ENCODE measurements at places on chromosomes 6 and 20.

GRCh38 chr6:49198015-49198414 lies 265.0 kb downstream of the MMUT start:
- DNase-seq = no peak

DNA sequence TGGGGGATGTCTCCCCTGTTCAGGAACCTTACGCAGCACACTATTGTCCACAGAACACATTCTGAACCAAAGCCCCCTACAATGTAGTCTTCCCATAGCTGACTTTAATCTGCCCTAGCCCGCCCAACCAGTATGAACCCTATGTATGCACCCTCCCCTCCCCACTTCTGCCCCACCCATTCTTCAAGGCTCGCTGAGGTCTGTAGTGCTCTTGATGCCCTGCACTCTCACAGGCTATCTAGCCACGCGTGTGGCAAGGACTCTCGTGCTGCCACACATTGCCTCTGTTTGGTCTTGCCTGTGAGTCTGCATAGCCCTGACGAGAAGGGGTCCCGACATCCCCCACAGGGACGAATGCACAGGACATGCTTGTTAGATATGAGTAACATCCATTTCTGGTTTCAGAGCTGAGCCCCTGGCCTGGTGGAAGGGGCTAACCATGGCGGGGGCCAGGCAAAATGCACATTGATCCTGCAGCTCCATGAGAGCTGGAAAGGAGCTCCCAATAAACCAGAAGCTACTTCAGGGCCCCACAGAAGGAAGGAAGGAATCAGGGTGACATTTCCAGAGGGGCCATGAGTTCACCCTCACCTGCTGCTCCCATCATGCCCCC lies 22.6 kb downstream of the MOCS1 start:
- DNase-seq = no peak

DNA sequence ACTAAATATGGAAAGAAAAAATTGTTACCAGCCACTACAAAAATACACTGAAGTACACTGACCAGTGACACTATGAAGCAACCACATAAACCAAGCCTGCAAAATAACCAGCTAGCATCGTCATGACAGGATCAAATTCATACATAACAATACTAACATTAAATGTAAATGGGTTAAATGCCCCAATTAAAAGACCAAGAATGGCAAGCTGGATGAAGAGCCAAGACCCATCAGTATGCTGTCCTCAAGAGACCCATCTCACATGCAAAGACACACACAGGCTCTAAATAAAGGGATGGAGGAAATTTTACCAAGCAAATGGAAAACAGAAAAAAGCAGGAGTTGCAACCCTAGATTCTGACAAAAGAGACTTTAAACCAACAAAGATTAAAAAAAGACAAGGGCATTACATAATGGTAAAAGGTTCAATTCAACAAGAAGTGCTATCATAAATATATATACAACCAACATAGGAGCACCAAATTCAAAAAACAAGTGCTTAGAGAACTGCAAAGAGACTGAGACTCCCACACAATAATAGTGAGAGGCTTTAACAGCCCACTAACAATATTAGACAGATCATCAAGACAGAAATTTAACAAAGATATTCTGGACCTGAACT lies 104.8 kb downstream of the HACE1 start:
- no peak for DNase-seq

GRCh38 chr20:10508060-10508459 lies 73.0 kb downstream of the SLX4IP start:
- peak; percentile 56 for DNase-seq

DNA sequence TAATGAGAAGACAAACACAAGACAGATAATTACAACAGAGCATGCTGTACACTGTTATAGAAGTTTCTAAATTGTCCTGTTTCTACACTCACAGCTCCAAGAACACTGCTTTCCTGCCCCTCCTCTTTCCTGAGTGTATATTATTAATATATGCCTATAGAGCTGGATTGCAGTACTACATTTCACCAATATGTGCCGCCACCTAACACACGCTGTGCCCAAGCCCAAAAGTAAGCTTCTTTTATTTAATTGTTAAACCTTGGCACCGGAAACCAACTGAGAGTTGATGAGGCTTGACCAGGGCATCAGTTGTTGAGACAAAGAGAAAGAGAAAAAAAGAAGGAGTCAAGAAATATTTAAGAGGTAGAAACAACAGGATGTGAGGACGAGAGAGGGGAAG lies 16.0 kb upstream of the PTPRT start:
- DNase-seq = no peak

DNA sequence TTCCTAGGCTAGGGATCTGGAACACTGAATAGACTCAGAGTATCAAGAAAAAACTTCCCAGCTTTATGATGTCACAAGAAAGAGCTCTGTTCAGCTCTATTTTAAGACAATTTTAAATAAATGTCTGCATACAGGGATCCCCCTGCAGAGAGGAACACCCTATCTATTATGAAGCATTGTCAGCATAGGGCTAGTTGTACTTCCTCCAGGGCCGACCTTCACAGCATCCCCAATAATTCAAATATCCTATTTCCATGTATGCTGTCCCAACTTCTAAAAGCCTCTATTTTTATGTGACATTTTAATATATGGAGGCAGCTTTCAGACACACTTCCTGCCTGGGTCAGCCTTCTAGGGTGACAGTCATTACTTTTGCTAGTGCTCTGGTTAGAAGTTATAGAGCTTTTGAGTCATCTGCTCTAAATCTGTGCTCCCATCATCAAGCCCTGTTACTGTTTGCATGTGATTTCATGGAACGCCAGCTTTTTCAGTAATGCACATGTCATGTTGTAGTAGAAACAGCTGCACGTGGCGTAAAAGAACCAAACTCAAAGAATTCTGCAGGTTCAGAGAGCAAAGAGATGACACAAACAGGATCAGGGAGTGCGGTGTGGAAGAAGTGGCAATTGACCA lies 189.2 kb downstream of the ADGB start:
- no peak for DNase-seq

DNA sequence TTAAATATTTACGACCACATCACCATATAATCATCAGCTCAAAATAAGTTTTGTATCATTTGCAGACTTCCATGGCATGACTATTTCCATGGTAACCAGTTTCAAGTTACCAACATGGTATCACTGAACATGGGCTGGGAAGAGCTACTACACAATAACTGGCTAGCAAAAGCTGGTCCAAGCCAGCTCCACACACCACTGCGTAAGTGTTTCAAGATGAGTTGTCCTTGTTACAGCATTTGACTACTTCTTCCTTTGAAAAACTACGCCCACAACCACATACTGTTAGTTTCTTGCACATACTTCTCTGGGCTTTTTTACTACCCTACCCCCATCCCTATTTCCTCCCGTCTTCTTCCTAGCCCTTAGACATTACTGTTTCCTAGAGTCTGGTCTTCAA lies 8.5 kb downstream of the CD164 start:
- DNase-seq = no peak

DNA sequence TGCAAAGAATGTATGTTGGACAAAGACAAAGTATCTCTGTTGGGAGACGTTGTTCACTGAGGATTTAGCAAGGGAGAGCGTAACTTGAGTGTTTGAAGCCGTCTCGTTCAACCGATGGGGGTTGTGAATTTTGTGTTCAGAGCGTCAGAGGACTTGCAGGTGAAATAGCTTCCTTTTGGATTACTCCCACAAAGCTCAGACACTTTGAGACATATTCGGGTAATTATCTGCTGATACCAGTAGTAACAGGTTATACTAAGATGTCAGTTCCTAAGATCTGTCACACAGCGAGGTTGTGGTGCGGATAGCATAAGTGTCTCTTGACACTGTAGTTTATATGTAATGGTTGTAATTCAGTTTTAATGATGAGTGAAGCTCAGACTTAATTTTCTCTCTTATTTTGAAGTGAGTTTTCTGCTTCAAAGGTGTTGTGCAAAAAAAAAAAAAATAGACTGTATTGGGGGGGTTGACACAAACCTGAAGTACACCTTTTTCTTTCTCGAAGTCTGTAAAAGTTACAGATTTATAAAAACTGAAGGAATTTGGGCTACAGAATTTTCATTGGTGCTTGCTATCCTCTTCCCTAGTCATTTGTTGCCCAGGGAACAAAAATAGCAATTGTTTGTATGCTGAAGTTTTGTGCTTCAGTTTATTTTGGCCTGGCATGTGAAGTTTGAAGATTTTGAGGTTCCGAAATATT lies 1.7 kb downstream of the ASXL1 start:
- no peak for DNase-seq

DNA sequence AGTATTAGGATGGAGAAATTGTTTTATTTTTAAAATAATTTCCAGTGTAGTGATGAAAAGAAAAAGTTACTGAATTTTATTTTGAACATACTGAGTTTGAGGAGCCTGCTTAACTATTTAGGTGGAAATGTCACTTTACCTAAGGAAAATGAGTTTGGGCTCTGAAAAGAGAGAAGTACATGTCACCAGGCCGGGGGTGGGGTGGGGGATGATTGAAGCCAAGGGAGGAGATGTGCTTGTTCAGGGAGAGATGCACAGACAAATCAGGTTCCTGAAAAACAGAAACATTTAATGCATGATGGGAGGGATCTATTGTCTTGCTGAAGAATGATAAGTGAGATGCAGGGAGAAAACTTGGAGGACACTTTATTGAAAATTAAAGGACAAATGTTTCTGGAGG lies 71.3 kb downstream of the PLCB1 start:
- no peak for DNase-seq

- no peak for DNase-seq
Measured at GRCh38 chr6:116557893-116558292, 4.3 kb downstream of the CALHM4 start.

GRCh38 chr6:125201961-125202729 lies 48.6 kb downstream of the TPD52L1 start:
- DNase-seq = peak; percentile 64

DNA sequence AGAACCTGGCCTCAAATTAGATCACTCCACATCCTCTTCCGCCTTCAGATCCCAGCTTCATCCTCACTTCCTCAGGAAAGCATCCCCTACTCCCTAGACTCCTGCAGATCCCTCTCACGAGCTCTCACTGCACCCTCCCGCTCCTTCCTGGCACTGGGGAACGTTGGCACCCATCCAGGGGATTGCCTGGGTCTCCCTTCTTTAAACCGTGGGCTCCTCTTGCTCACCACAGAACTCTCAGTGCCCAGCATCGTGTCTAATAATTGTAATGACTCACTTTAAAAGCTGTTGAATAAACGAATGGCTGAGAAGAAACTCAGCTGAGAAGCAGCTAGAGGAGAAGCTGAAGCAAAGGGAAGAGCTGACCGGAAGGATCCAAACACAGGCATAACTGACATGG lies 20.4 kb downstream of the ZC3H12D start:
- DNase-seq = no peak

DNA sequence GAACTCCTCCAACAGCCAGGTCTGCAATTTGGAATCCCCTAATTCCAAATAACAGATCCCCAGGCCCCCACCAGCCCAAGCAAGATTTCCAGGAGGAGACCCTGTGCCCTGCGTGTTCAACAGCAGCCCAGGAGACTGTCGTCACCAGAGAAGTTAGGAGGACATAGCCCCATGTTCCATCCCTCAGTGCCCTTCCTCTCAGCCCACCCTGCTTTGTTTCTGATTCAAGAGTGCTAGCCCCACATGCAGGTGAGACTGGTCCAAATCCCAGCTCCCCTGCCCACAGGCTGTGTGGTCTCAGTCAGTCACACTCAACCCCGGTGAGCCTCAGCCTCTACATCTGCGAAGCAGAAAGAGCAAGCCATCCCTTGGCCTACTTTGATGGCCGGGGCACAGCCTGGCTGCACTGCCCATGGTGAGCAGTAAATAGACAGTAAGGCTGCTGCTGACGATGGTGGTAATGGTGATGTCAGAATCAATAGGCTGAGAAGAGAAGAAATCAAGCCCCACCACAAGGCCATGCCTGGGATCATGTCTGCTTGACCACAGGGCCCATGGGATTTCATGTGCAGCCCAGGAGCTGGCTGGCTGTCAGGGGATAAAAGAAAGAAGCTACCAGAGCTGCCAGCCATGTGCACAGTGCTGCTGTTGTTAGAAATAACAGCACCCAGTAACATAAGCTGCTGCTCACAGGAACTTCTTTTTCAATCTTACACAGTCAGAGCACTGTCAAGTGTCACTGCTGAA lies 51.5 kb upstream of the NXT1 start:
- DNase-seq = no peak

DNA sequence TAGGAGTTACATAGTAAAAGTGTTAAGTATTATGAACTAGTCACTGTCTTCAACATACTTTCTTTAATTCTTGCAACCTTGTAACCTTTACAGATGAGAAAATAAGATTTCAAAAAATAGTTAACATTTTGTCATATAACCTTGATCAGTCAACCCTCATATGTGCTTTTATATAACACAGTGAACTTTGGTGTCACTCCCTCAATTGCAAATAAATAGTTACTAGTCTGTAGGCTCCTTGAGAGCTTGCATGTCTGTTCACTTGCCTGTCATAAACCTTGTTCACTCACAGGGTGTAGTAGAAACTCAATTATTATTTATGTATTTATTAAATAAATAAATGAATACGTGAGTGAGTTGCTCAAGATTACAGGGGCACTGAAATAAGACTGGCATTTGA lies 107.5 kb downstream of the QKI start:
- no peak for DNase-seq

DNA sequence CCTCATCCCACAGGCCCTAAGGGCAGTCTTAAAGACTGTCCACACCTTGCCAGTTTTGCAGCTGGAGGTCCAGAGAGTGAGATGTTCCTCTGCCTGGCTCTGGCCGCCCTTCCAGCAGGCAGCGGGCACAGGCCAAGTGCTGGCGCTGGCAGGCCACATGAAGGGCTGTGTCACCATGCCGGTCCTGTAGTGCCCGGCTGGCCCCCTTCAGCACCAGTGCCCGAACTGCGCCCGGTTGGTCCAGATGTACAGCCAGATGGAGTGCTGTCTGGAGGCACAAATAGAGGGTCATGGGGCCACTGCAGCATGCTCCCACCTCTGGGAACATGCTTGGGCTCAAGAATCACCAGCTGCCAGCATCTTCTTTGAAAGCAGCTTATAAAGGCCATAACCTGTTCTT lies 3.8 kb downstream of the NFKBIE start:
- DNase-seq = no peak

- no peak for DNase-seq
Measured at GRCh38 chr6:129314575-129314974, 395.4 kb downstream of the ARHGAP18 start.

DNA sequence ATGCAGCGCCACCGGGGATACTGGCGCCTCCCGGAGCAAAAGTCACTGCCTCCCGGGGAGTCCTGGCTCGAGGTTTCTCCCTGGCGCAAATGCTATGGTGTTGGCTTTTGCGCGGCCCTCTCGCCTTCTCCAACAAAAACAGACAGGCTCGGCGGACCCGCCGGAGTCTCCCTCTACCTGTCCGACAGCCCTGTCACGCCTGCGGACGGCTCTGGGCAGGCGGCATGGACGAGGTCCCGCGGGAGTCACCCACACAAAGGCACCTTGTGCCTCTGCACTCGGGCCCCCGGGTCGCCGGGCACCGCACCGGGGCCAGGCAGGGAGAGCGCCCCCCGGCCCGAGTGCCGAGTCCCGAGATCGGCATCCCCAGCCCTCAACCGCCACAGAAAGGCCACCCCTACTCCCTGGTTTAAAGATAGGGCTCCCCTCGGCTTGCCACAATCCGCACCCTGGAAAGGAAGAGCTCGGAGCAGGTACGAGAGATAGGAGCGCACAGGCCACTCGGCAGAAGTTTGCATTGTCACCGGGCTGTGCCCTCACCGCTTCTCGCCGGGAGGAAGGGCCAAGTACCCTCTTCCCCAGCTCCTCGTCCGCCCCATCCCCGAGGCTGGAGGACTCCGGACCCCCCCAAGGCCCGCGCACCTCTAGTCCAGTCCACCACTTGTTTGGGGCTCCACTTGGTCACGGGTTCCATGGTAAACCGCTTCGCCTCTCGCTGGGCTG lies 903 bp downstream of the CNKSR3 start:
- DNase-seq = peak; percentile 50

- DNase-seq = no peak
Measured at GRCh38 chr6:161021998-161022743, 30.6 kb downstream of the MAP3K4 start.
